ENCODE measurements at places on chromosomes 4 and X.

- DNase-seq: no peak
Observed at GRCh38 chr4:8478801-8479744, 38.5 kb downstream of the TRMT44 start.

- no peak for DNase-seq
Observed at GRCh38 chrX:97854086-97854485, 970.4 kb downstream of the RPA4 start.

DNA sequence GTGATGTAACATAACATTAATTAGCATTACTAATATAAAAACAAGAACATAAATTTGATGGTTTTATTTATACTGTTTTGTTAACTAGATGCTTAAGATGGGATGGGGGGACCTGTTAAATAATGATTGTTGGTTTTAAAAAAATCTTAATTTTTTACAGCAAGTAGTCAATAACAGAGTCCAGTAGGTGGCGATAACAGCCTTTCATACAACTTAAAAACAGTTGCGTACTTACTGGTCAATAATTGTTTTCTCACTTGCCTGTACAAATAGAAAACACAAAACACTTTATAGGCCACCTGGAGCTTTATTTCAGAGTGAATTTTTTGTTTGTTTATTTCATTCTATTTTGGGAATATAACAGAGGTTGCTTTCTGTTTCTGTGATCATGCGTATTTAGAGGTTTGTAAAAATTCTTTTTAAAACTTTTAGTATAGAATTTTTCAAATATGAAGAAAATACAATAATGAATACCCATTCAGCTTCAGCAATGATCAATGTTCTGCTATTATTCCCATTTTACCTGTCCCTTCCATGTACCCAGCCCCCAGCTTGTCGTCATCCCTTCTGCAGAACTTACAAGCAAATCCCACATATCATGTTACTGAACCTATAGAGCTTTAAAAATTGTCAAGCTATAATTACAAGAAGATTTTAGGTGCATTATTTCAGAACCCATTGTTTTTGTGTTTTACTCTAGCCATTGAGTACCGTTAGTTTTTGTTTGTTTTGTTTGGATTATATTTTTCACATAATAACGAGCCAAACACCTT is 97.1 kb downstream of the MRPL1 start:
- DNase-seq: peak; percentile 21

DNA sequence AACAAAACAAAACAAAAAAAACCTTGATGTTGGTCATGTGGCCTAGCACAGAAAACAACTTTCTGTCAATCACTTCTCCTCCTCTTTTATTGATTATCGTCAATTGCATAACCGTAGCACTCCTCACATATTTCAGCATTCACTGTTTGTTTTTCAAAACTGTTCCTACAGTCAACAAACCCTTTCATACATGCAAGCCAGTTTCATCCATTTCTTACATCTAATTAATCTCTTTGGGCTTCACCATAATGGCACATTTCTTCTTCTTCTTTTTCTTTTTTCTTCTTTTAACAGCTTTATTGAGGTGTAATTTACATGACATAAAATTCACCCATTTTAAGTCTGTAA is 246.9 kb downstream of the PTTG2 start:
- DNase-seq: no peak

DNA sequence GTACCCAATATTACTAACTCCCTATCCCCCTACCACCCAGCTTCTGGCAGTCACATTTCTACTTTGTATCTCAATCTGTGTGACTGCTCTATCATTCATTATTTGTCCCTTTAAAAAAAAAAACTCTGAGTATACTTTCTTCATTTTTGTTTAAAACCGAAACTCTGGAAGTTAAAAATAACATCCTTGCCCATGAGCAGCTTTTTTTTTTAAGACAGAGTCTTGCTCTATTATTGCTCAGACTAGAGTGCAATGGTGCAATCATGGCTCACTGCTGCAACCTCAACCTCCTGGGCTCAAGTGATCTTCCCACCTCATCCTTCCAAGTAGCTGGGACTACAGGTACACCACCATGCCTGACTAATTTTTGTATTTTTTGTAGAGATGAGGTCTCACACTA is 15.8 kb downstream of the UBE2K start:
- no peak for DNase-seq

DNA sequence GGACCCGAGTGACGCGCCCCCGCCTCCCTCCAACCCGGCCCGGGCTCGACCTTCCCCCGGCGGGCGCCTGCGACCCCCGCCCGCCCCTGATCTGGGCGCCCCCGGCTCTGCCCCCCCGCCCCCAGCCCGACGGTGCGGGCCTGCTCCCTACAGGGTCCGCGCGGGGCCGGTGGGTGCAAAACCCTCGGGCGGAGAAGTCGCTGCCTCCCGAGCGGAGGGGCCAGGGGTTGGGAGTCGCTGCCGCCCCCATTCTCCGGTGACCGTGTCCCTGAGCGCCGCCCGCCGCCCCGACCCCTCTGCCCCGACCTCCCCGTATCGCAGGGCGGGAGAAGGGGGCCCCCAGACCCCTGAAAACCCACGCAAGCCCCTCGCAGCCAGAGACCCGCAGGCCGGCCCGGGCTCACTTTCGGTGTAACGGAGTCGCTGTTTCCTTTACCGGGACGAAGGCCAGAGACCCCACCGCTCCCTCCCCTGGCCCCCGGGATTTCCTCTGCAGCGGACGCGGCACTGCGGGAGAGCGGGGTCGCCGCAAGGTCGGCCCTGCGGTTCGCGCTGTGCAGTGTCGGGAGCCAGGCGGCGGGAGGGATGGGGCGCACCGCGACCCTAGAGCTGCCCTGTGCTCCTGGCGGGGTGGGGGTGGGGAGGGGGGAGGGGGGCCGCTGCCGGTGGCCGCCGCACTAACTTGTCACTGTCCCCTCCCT is 729 bp upstream of the CPLX1 start:
- no peak for DNase-seq

DNA sequence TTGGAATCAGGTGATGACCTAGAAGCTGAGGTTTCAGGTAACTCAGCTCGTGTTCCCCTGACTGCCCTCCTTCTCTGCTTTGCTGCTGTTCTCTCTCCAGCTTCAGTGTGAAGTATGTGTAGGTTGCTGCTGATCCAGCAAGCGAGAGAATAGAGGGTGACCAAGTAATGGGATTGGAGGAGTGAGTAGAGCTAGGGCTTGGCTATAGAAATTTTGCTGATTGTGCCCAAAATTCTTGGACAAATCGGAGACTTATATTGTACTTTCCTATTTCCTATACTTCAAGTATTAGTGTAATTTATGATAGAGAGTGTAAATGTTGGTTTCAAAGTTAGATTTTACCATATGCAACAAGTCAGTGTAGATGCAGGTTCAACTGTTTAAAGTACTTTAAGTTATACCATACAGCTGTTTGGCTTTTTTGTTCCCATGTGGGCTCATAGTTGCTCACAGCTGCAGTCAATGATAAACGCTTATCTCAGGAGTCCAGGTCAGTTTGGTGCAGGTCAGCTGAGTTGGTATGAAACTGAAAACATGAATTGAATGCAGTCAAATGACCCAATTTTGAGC is 48.0 kb downstream of the RAPGEF2 start:
- DNase-seq: no peak

DNA sequence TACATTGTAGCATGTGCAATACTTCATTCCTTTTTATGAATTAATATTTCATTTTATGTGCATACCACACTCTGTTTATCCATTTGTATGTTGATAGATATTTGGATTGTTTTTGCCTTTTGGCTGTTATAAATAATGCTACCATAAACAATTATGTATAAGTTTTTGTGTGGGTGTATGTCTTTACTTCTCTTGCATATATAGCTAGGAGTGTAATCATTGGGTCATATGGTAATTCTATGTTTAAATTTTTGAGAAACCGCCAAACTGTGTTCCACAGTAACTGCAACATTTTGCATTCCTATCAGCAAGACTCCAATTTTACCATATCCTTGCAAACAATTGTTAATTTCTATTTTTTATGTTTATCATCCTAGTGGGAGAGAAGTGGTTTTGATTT is 3.1 kb upstream of the TCEAL5 start:
- no peak for DNase-seq

DNA sequence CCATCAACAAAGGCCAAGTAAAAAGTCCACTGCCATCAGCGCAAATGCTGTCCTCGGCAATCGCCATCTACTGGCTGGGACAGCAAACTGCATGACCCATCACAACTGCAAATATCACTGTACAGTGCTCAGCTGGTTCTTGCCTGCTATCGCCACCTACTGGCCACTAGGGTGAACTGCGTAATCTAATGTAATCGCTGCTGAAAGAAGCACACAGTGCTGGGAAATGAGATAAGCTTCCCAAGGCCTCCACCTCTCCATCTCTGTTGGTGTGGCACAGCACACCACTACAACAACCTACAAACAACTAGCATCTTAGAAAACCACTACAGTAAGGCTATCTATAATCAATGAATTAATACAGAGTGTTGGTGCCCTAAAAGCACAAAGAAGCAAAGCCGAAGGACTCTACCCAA is 298.3 kb downstream of the TEX13A start:
- peak; percentile 37 for DNase-seq

- DNase-seq: no peak
Observed at GRCh38 chrX:123155327-123155726, 28.8 kb upstream of the GRIA3 start.

DNA sequence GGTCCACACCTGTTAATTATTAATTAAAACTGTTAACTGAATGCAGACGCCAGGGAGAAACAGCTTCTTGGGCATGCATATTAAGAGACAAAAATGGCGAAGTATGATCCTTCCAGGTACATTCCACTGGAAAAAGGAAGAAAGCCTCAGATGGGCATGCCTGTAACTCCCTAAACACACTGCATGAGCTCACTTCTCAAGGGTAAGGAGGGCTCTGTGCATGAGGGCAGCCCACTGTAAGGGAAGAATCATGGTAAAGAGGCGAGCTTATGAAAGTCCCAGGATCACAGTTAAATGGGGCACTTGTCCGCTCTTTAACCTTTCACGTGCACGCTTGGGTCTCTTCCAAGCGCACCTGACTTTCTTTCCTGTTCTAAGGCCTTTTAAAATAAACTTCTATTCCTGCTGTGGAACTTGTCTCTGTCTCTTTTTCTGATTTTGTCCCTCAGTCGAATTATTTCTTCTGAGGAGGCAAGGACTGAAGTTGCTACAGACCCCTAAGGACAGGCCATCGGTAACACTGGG is 321.7 kb downstream of the PPP1R2C start:
- no peak for DNase-seq

- peak; percentile 8 for DNase-seq
Observed at GRCh38 chr4:109559625-109559982, 442 bp upstream of the MCUB start.

- DNase-seq: no peak
Observed at GRCh38 chrX:10598540-10598939, 21.8 kb downstream of the MID1 start.

- DNase-seq: no peak
Observed at GRCh38 chrX:10759141-10759799, 138.9 kb upstream of the MID1 start.

DNA sequence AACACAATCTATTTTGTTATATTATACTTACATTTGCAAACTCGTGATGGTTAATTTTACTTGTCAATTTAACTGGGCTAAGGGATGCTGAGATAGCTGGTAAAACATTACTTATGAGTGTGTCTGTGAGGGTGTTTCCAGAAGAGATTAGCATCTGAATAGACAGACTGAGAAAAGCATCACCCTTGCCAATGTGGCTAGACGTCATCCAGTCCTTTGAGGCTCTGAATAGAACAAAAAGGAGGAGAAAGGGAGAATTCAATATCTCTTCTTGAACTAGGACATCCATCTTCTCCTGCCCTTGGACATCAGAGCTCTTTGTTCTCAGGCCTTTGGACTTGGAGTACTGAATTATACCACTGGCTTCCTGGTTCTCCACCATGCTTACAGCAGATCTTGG is 154.6 kb downstream of the EPHA5 start:
- no peak for DNase-seq

GRCh38 chr4:149291463-149291862 is 524.2 kb downstream of the IQCM start:
- DNase-seq: no peak
